DMS53 (cell line): ENCODE measurements at places on chromosomes 4 and X.

DNA sequence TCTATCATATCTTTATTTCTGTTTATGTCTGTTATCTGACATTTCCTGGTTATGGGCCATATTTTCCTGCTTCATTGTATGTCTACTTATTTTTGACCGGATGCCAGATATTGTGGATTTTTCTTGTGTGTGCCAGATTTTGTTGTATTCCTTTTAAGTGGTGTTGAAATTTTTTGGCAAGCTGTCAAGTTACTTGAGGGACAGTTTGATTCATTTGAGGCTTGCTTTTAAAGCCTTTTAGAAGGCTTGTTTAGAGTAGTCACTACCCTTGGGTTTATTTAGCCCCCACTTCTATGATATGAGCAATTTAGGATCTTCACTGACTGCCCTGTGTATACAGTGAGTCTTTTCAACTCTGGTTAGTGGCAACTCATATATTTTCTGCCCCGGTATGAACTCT lies 29.2 kb upstream of the NPY2R start:
- DNase-seq, result peak; percentile 11

DNA sequence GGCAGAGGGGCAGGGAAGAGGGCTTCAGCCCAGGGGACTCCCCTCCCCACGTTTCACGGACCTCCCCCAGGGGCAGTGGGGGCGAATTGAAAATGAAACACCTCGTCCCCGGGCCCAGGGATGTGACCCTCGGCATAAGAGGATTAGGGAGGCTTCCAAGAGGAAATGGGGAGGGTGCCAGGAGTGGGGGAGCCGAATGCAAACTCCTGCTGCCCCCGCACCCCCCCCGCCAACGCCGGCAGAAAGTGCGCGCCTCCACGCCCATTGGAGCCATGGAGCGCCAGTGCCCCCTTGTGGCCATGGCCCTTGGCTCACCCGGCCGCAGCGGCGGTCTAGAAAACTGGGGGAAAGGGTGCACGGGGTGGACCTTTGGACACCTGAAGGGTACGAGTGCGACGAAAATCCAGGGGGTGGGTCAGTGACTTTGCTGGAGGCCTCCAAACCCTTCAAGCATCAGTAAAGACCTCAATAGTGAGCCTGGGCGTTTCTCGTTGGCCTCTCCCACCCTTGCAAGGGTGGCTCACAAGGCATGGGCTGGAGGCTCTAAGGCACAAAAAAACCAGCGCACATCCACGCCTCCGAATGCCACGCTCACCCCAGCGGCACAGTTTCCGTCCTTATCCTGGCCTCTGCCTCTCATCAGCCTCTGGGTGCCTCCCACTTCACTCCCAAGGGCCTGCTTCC lies 120.8 kb upstream of the PJA1 start:
- peak; percentile 68 for DNase-seq

- peak; percentile 55 for DNase-seq
Observed at GRCh38 chrX:105190252-105190853, 30.1 kb downstream of the TEX13A start.

- no peak for DNase-seq
Observed at GRCh38 chr4:153058671-153059060, 122.5 kb downstream of the FHDC1 start.

DNA sequence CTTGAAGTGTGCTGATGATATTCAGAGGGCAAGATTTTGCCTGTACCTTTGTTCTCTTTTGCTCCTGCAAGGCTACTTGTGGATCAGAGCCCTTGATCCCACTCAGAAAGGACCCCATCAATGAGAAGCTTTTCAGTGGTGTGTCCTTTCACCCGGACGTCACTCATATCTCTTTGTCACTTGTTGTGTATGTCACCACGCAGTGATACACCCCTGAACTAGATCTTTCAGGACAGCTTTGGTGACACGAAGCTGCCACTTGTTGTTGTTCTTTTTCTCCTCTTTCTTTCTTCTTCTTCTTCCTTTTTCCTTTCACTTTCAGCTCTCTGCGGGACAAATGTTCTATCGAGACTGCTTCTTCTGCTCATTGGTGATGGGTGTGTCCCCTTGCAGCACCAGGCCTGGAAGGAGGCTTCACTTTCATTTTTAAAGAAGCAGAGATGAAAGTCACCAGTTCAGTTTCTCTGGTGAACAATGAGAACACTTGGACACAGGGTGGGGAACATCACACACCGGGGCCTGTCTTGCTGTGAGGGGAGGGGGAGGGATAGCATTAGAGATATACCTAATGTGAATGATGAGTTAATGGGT lies 83.6 kb downstream of the NBDY start:
- DNase-seq, result no peak

DNA sequence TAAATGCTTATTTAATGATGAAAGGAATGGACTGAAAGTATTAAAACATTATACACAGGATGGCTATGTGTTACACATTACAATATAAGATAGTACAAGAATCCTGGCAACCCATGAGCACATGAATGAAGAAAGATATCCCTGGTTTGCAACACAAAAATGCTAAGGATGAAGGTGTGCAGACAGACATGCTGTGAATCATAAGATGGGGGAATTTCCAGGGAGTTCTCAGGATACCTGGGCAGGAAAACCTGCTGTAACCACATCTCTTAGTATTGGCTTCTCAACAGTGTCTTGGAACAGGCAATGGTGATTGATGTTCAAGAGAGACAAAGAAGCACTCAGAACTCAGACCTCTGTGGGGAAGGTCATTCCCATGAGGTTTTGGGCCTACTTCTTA lies 23.9 kb upstream of the ANOS1 start:
- no peak for DNase-seq

DNA sequence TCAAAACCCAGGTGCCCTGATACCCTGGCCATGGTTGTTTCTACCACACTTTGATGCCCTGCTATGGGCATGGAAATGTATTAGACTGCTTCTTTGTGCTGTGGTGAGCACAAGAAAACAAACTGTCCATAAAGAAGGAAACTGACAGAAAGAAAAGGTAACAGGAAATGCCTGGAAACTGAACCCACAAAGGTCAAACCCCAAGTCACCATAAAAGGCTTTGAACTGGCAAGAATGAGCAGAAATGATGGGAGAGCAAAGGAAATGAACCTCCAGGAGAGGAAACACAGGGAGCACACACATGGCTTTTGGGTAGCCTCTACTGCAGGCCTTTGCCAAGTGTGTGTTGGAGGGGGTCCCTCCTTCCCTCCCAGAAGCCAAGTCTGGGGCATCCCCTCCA lies 35.0 kb downstream of the LHFPL1 start:
- DNase-seq, result no peak

DNA sequence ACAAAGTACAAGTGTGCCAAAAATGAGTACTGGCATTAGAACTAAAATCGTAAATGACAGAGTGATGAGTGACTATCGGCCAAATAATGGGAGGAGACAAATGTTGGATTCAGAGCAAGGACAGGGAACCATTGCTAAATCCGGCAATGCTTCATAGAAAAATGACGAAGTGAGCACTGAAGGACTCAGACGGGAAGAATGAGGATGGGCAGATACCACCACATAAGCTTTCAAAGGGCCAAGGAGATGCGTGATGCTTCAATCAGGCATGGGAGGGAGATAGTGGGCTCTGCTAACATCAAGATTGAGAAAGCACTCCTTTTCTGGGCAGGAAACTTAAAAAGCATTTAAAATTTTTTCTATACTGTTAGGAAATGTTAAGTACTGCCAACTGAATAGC lies 21.6 kb downstream of the RBBP7 start:
- DNase-seq, result no peak

GRCh38 chrX:20829665-20830491 lies 544.3 kb upstream of the CNKSR2 start:
- peak; percentile 47 for DNase-seq

- no peak for DNase-seq
Observed at GRCh38 chr4:123929565-123929964, 533.0 kb downstream of the SPRY1 start.

DNA sequence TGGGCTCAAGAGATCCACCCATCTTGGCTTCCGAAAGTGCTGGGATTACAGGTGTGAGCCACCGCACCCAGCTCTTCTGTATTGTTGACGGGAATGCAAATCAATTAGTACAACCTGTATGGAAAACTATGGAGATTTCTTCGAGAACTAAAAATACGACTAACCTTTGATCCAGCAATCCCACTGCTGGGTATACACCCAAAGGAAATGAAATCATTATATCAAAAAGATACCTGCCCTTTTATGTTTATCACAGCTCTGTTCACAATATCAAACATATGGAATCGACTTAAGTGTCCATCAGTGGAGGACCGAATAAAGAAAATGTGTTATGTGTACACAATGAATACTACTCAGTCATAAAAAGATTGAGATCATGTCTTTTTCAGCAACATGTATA lies 49.3 kb downstream of the ELOVL6 start:
- no peak for DNase-seq

GRCh38 chrX:47166126-47166525 lies 21.1 kb downstream of the RBM10 start:
- no peak for DNase-seq

DNA sequence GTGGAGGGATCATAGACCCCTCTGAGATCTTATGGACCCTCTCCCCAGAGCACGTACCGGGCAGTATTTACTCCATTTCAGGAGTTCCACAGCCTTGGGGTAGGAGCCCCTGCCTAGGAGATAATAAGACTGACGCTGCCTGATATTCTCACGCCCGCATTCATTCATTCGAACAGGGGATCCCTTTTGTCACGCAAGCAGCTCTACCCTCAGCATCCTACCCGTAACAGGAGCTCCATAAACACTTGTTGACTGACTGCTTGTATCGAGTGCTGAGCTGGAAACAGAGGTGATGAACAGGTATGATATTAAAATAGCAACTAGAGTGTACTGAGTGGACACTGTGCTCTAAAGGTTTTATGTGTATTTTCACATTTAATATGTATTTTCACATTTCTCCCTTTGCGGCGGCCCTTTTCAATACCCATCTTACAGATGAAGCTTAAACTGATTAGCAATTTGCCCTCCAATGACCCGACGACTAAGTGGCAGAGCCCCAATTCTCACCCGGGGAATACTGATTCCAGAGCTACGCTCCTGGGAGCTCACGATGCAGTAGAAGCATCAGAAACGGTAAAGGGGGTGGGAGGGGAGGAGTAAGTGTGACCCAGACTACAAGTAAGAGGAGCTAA lies 888 bp downstream of the RAB28 start:
- DNase-seq, result peak; percentile 69

DNA sequence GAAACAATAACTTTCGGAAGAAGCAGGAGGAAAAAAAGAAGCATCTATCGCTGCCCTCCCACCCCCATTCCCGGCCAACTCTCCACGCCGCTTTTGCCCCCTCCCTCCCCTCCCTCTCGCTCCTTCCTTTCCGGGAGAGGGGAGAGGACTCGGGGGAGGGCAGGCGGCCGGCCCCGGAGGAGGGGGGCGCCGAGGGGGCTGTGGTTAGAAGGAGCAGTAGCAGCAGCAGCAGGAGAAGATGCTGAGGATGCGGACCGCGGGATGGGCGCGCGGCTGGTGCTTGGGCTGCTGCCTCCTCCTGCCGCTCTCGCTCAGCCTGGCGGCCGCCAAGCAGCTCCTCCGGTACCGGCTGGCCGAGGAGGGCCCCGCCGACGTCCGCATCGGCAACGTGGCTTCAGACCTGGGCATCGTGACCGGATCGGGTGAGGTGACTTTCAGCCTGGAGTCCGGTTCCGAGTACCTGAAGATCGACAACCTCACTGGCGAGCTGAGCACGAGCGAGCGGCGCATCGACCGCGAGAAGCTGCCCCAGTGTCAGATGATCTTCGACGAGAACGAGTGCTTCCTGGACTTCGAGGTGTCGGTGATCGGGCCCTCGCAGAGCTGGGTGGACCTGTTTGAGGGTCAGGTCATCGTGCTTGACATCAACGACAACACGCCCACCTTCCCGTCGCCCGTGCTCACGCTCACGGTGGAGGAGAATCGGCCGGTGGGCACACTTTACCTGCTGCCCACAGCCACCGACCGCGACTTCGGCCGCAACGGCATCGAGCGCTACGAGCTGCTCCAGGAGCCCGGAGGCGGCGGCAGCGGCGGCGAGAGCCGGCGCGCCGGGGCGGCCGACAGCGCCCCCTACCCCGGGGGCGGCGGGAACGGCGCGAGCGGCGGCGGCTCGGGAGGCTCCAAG lies 1.3 kb downstream of the PCDH7 start:
- peak; percentile 90 for DNase-seq

GRCh38 chr4:185261946-185262345 lies 52.5 kb downstream of the SNX25 start:
- DNase-seq, result no peak

GRCh38 chr4:142407596-142407995 lies 438.5 kb downstream of the INPP4B start:
- DNase-seq, result no peak

DNA sequence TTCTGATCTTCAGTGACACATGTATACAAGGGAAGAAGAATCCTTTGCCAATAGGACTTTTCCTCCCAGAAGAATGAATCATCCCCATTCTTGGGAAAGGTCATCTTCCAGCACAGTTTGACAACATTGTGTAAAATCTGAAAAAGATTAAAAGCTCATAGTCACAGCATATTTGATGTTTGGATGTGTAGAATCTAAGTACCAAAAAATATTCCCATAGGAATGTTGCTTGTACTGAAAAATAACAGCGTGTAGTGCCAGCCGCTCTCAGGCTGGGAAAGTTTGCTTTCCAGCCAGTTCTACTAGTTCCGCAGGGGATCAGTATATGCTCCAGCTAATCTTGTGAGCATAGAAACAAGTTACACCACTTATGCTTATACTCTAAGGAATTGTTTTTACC lies 74.7 kb upstream of the IL13RA1 start:
- peak; percentile 22 for DNase-seq

DNA sequence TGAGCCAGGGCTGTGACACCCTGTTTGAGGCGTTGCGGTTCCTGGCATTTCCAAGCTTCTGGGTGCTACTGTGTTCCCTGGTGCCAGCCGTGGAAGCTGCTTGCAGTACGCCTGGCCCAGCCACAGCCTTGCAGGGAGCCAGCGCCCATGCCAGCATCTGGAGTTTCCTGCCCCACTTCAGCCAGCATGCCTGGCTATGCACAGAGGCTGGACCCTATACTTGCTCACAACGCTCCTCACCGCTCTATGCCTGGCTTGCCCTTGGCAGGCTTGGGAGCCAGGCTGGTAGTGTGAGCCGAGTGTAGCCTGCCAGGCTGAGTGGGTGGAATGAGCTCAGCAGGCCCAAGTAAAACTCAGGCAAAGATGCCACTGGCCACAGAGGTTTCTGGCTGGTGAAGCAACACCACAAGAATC lies 22.4 kb downstream of the PRRG1 start:
- no peak for DNase-seq

DNA sequence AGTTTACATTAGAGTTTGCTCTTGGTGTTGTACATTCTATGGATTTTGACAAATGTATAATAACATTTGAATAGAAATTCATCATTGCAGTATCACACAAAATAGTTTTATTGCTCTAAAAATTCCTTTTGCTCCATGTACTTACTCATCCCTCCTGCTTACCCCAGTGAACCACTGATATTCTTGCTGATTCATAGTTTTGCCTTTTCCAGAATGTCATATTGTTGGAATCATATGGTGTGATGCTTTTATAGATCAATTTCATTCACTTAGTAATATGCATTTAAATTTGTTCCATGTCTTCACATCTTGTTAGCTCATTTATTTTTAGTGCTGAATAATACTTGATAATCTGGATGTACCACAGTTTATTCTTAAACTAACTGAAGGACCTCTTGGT lies 1593.2 kb downstream of the C4orf33 start:
- no peak for DNase-seq
